MV-4-11 (cell line): ENCODE measurements at places on chromosomes 16 and 17.

DNA sequence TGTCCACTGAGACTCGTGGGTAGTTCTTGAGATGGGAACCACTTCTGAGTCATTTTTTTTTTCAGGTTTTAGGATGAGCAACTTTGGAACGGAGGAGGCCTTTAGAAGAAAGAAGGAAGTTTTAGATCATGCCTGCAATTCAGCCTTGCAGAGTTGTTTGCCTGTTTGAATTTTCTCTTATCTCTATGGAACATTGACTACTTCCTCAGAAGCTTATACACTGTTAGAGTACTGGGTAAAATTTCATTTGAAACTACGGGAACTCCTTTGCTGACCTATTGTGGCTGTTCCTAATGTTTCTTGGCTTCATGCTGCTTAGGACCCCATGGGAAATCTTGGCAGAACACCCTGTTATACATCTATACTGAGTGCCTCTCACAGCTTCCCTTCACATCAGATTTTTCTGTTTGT lies 70.8 kb downstream of the MAP2K6 start:
- no peak for DNase-seq

DNA sequence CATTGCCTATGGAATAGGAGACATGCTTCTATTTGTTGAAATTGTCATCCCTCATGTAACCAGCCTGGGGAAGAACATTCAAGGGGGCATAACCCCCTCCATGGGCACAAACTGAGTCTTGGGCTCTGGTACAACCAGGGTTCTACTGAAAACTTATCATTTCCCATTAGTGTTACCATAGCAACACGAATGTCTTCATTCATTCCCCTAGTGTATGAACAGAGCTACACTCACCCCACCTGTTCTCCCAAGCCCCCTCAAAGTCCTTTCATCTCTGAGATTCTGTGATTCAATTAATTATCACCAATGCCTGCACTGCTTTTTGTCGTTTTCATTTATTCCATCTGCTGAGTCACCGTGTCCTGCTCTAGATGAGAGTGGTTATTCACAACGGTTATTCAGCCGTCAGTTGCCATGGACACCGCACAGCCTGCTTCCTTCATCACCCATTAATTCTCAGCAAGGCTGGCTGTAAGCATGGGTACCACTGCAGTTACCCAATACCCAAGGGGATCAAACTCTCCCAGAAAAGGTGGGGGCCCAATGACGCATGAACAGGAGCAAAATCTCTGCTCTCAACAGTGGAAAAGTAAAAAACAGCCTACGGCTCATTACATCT lies 1.6 kb upstream of the GAST start:
- DNase-seq, result peak; percentile 54

- DNase-seq, result no peak
Measured at GRCh38 chr16:11386054-11386680, 40.9 kb downstream of the RMI2 start.

GRCh38 chr16:49528060-49528865 lies 154.7 kb downstream of the C16orf78 start:
- no peak for DNase-seq

GRCh38 chr16:81809567-81809966 lies 30.5 kb downstream of the PLCG2 start:
- DNase-seq, result no peak

- DNase-seq, result no peak
Measured at GRCh38 chr17:61581611-61582349, 9.2 kb downstream of the NACA2 start.

GRCh38 chr17:56292578-56292977 lies 139.3 kb downstream of the ANKFN1 start:
- DNase-seq, result no peak

GRCh38 chr16:4624827-4625559 lies 367 bp downstream of the MGRN1 start:
- peak; percentile 48 for DNase-seq

- peak; percentile 31 for DNase-seq
Measured at GRCh38 chr16:88924834-88925539, 52.0 kb downstream of the CBFA2T3 start.

GRCh38 chr16:81646561-81646960 lies 132.5 kb upstream of the PLCG2 start:
- DNase-seq, result no peak

DNA sequence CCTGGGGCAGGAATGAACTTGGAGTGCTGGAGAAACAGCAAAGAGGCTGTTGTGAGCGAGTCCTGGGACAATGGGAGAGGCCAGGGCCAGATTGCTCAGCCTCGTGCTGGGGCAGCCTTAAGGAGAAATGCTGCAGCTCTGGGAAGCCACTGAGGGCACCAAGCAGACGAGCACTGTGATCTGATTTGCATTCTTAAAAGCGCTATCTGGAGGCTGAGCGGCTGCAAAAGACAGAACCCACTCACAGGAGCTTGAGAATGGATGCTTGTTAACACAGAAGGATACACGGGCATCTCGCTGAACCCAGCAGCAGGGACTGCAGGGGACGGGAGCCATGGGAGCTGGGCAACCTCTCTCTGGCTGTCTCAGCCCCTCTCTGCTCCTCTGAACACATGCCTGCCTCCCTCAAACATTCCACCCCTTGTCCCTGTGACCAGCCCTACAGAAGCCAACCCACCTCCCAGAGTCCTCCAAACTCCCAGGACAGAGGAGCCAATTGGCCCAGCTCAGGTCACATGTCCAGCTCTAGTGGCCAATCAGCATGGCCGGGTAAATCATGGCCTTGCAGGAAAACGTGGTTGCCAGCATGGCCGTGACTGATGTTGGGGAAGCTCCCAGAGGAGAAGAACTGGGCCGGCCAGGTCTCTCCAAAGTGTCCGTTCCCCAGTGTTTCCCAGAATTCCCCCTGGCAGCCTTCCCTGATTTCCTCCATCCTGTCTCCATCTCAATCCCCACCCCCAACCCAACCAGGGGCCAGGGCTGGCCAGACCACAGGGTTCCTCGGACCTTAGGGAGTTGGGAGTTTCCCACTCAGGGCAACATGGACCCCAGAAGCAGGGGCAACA lies 60.3 kb downstream of the GSG1L start:
- DNase-seq, result no peak

DNA sequence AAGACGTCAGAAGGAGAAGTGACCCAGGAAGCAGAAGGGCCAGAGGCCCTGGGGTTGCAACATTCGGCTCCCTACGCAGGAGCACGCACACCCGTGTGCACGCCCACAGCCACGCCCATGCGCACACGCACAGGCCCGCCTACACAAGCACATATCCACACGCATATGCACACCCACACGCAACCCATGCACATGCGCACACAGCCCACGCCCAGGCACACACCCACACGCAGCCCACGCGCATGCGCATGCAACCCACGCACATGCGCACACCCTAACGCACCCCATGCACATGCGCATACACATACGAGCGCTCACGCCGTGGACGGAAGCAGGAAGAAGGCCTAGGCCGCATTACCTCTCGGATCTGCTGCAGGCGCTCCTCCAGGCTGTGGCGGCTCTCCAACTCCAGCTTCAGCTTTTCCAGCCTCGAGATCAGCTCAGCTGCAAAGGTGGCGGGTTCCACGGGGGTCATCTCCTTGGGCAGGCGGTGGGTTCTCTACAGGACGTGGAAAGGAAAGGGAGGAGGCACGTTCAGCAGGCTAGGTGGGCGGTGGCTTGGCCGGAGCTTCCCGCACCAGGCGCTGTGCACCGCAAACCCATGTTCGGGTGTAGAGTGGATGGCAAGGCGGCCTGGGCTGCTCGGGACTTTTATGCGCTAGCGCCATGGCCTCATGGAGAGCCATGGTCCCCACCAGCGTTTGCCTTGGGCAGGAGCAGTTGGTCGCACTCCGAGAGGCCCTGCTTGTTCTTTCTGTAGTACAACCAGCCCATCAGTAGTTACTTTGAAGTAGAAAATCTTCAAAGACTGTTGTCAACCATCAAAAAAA lies 23.4 kb downstream of the AXIN2 start:
- no peak for DNase-seq
